ENCODE measurements at places on chromosomes 7 and 10.

DNA sequence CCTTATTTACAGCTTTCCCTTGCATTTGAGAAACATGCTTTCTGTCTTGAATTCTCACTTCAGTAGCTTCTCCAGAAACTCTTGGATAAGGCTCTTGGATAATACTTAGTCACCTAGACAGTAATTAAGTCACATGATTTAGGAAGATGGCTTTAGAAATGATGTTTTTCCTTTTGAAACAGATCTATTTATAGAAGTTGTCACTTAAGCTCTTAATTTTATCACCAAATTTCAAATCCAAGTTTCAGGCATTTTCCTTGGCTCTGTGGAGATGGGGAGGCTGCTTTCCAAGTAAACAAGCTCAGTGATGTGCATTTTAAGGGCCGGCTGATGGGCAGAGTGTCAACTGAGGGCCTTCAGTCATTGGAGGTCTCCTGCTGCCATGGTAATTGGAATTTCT is 130.3 kb downstream of the SRI start:
- DNase-seq, result no peak

GRCh38 chr7:55515569-55516279 is 56.6 kb downstream of the VOPP1 start:
- DNase-seq, result no peak

DNA sequence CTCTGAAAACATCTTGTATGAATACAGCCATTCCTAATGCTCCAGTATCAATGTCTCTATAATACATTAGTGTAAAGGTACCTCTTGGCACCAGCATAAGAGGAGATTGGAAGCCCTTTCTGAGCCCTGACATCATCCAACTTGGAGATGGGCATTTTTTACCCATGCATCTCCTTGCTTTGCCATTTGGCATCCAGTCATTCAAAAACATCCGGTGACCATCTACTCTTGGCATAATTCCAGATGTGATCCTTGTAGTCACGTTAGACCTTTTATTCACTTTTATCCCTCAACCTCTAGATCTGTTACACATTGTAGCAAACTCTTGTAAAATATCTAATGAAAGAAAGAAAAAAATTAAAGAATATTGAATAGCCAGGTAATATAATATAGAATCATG is 17.9 kb upstream of the SGMS1 start:
- DNase-seq, result no peak

DNA sequence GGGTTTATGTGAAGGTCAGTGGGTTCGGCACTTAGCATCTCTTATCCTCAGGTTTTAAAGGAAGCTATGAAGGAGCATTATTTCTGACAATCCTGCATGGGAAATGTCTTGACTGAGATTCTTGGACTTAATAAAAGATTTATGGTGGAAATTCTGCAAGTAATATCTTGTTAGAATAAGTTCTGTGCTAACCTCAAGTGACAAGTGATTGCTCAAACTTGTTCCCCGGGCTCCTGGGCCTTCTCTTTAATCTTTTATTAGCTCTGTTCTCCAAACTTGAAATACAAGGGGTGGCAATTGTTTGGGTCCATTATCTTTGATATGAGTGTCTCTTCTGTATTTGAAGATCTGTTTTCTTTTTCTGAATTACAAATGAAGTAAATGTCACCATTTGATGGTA is 140.6 kb upstream of the CTBP2 start:
- DNase-seq, result no peak

- no peak for DNase-seq
Measured at GRCh38 chr7:26787701-26788100, 76.7 kb downstream of the SKAP2 start.

DNA sequence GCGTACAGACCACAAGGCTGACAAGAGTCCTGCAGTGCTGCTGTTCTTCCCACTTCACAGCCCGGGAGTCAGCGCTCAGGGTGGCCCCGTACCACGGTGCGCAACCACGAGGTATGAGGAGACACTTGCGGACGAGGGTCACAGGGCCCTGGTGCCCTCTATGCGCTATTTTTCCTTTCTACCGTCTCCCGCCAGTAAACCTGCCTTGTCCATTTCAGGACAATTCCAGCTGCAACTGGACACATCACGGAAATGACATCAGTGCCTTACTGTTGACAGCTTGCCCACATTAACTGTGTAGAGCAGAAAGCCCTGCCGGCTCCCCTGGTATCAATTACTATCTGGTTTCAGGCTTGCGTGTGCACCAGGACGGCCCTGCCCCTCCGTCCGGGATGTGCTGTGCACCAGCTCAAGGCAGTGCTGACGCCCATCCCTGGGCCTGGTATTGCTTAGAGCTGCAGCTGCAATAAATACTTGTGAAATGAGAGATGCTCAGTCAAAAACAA is 65.1 kb downstream of the ZRANB1 start:
- no peak for DNase-seq

DNA sequence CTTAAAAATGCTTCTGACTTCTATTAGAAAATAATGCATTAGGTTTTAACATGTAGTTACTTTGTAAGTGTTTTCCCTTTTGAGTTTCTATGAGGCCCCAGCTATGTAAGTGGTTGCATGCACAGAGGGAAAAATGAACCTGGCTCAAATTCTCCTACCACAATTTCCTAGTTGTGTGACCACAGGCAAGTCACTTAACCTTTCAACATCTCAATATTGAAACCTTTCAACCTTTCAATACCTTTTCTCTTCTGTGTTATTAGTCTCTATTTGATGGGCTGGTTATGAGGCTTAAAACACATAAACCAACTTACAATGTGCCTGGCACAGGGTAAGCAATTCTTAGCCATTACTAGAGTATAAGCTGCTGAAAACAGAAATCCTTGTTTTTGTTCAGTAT is 203.0 kb downstream of the KCND2 start:
- DNase-seq, result no peak

DNA sequence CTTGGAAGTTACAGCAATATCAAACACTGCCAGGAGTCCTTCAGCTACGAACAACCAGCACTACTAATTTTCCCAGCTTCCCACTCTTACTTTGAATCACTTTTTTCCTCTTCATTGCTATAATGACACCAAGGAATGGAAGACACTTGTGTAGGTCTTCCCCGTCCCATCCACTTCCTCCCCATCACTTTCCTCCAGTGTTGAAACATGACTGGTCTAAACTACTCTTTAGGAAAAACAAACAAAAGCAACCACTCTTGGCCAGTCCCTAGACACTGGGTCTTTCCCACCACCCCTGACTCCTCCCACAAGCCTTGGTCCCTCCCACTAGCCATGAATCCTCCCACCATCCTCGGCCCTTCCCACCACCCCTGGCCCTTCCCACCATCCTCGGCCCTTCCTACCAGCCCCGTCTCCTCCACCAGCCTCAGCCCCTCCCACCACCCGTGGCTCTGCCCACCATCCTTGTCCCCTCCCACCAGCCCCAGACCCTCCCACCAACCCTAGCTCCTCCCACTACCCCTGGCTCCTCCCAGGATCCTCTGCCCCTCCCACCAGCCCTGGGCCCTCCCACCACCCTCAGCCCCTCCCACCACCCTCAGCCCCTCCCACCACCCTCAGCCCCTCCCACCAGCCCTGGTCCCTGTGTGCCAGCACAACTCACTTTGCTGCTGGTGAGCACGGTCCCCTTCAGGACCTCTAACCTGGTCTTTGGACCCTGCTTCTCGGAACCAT is 68.5 kb downstream of the CXCL12 start:
- DNase-seq, result peak; percentile 18

- DNase-seq, result peak; percentile 75
Measured at GRCh38 chr7:129218514-129219062, 6.2 kb upstream of the AHCYL2 start.

DNA sequence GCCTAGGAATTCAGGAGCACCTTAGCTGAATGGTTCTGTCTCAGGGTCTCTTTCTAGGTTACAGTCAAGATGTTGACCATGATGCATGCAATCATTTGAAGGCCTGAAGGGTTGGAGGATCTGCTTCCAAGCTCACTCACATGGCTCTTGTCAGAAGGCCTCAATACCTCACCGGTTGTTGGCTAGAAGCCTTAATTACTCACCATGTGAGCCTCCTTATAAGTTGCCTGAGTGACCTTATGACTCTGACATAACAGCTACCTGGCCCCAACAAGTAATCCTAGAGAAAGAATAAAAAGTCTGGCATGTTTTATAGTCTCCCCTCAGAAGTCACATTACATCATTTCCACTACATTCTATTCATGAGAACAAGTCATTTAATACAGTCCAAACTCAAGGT is 3.4 kb upstream of the C1GALT1 start:
- DNase-seq, result no peak

DNA sequence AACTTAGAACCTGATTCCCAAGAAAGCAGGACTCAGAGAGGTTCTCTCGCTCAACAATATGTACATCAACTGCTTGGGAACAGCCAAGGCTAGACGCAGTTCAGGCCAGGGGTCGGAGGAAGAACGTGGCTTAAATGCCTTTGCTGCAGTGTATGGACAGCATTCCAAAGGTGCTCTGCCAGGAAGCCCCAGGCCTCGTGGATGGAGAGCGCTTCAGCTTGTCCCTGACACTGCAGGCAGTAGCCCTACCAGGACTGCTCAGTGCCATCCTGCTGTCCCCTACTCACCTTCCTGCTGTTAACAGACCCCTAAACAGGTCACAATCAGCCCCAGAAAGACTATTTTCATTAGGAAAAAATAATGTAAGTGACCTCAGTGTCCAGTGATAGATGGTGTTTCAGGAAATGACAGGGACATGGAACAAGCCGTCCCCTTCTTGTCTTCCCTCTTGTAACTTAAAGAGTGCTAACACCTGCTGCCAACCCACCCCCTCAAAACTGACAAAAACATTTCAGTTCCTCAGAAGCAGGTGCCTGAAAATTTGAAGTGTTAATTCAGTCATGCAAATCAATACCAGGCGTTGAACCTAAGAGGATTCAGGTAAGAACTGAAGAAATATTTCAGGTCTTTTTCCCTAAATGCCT is 16.5 kb downstream of the CREB3L2 start:
- DNase-seq, result no peak

DNA sequence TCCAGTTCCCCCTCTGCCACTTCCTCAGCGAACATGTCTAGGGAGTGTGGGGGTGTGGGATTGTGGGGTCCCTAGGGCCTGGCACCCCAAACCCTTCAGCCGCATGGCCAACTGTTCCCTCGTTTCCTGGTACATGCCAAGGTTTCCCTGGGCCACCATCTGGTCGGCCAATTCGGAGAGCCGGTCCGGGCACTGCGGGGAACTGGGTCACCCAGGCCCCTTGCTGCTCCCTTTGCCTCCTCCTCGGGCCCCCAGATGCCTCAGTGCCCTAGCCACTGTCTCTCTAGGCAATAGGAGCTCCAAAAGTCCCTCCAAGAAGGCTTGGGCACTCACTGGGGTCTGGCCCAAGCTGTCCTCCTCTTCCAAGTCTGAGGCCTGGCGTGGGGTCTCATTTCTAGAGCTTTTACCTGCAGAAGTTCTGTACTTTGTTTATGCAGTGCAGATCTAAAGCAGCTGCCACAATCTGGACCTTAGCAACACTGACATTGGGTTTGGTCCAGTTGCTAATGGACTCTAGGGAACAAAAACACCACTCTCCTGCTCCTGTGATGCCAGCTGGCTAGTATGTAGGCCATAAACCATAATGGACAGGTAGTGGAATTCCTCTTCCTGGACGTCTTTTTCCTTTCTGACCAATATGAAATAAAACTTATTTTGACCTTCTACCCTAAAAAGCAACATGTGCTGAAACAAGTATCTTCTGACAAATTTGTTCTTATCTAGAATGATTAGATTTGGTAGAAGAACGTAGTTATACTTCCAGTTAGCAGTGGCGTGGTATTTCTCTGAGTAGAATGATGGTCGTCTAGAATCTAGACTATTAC is 172.9 kb downstream of the LRRC4 start:
- no peak for DNase-seq

DNA sequence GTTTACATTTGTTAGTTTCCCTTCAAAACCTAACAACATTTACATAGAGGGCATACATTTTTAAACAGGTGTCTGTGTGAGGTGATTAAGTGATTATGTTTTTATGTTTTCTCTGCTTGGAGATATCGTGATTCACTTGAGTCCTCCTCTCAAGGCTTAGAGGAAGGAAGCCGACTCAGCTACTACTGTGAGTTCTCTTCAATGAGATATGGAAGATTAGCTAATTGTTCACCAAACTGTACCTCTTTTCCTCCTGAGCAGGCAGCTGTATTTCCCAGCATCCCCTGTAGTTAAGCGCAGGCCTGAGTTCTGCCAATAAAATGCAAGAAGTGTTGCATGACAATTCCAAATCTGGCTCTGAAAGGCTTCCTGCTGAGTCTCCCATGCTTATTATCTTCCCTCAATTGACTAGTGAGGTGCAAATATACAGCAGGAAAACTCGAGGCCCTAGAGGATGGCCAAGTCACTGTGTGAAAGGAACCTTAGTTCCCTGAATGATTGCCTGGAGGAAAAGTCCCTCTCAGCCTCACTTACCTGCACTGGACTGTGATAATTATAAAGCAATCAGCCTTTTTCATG is 528.7 kb downstream of the GRM8 start:
- DNase-seq, result no peak

DNA sequence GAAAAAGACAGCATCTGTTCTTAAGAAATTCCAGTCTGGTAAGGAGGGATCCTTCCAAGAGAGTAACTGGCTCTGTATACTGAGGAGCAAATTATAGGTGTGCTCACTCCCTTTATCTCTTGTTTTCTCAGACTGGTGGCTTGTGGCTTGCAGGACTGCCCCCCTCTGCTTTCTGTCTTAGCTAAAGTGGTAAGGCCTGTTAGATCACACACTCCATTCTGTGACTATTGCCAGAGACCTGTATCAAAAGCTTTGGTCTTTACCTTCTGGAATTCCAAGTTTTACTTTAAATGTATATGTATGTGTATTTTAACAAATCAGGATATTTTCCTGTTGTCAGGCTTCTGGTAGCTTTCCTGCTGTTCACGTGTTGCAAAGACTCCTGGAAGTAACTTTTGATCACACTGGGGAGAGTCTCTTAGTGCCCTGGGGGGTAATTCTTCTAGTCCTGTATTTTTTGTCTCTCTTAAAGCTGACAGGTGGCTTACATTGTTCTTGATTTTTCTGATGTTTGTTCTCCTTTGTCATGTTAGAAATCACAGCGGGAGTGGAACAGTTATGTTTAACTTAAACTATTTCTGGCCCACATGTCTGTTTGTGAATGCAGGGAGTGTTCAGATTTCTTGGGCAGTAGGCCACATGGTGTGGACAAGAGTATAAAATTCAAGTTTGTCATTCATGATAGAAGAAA is 99.0 kb downstream of the PLPP4 start:
- DNase-seq, result no peak

DNA sequence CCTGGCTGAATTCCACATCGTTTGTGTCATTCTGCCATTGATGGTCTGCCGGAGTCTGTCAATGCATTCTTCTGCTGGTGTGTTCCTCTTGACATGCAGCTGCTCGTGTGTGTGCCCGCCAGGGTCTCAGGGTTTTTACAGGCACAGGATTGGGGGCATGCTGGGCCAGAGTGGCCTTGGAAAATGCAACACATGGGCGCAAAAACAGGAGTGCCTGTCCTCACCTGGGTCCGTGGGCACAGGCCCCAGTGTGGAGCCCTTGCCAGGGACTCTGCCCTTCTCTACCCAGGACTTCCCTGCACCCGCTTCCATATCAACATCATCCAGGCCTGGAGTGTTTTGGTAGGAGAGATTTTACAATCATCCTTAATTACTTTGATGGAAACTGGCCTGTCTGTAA is 340.7 kb downstream of the KIF20B start:
- DNase-seq, result no peak

Data from T-helper 9 cell (primary cell).